NAMALWA (cell line): ENCODE measurements at places on chromosomes 1 and 21.

- DNase-seq = no peak
Observed at GRCh38 chr1:9843576-9843945, 19.8 kb upstream of the CLSTN1 start.

- no peak for DNase-seq
Observed at GRCh38 chr1:223710179-223711133, 1.9 kb upstream of the CAPN2 start.

DNA sequence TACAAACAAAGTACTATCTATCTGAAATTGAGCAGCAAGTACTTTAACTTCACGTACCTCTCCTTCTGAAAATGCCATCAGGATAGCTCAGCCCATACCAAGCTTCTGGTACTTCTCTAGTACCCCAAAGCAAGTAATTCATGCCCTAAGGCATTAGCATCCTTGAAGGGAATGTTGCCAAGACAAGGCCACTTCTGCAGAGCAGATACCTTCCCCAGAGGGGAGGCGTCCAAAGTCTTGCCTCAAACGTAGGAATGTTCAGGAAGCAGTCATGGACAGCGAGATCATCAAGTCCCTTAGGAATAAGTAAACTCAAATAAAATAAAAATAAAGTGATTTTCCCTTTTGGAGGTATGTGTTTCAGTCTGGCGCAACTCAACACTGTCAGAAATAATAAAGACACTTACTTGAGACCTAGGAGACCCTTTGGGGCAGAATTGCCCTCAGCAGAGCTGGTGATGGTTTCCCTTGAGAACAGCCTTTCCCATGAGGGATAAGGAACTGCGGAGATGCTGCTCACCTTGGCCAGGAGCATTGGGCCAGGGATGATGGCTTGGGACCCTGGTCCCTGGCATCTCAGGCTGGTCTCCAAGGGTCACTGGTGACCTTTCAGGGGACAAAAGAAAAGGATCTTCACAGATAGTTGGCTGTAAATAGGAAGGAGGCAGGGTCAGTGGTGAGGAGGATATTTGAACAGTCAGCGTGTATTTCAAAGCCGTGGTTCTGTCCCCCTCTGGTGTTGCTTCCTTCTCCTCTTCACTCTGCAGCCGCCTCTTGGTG, 522.9 kb downstream of the KIF26B start:
- DNase-seq = no peak

GRCh38 chr1:29299446-29299845, 63.1 kb downstream of the PTPRU start:
- DNase-seq = no peak

- peak; percentile 30 for DNase-seq
Observed at GRCh38 chr1:54768093-54768492, 3.8 kb upstream of the PARS2 start.

DNA sequence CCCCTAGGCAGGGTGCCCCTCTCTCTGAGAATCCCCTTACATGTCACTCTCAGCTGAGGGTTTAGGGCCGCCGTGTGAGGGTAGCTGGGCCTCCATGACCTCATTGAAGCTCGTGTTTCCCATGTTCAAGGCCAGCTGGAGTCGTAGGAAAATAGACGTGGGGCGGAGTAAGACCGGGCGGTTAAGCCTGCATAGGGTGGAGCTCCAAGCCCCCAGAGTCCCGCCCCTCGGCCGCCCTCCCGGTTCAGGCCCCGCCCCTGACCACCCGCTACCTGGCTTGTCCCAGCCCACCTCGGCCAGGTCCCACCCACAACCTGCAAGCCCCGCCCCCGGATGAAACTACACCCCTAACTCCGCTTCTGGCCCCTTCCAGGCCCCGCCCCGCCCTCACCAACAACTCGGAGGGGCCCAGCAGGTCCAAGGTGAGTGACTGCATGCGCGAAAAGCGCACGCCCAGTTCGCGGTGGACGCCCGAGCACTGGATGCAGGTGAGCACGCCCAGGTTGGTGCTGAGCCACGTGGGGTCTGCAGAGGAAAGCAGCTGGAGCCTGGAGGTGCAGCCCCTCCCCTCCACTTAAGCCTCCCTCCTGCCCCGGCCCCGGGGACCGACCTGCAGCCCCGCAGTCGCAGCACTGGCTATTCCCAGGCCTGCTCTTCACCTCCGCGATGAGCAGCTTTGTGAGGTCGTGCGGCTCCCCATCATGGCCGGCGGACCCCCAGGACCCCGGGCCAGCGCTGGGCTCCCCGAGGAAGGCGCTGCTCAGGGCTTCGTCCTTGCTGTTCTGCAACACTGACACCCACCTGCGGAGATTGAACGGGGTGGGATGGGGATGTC, 12.2 kb upstream of the TCEA3 start:
- DNase-seq = no peak

GRCh38 chr21:38258521-38259485, 2.0 kb downstream of the KCNJ15 start:
- DNase-seq = no peak

- no peak for DNase-seq
Observed at GRCh38 chr1:69639159-69639558, 71.4 kb downstream of the LRRC7 start.

- DNase-seq = no peak
Observed at GRCh38 chr1:46522184-46522968, 29.1 kb downstream of the KNCN start.

- DNase-seq = no peak
Observed at GRCh38 chr1:200435200-200435780, 25.5 kb upstream of the ZNF281 start.

- no peak for DNase-seq
Observed at GRCh38 chr1:185305419-185305818, 11.6 kb downstream of the IVNS1ABP start.

DNA sequence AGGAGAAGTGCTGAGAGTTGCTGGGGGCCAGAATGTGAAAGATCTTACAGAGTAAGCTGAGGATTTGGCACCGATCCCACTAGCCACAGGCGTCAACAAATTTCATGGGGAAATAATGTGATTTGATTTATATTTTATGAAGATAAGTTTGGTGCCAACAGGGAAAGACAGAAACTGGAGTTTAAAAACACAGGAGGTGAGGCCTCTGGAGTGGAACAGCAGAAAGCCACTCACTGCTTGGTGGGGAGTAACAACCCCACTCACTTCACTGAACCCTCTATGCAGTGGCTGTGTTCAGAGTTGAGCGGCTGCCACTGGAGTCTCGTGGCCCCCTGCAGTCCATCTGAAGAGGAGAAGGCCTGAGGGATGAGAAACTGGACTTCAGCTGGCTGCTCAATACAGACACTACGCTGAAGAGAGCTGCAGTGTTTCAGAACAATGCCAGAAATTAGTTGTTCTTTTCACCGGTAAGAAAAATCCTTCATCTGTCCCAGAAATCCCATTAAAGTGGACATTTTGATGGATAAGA, 48.0 kb upstream of the RXRG start:
- DNase-seq = no peak

DNA sequence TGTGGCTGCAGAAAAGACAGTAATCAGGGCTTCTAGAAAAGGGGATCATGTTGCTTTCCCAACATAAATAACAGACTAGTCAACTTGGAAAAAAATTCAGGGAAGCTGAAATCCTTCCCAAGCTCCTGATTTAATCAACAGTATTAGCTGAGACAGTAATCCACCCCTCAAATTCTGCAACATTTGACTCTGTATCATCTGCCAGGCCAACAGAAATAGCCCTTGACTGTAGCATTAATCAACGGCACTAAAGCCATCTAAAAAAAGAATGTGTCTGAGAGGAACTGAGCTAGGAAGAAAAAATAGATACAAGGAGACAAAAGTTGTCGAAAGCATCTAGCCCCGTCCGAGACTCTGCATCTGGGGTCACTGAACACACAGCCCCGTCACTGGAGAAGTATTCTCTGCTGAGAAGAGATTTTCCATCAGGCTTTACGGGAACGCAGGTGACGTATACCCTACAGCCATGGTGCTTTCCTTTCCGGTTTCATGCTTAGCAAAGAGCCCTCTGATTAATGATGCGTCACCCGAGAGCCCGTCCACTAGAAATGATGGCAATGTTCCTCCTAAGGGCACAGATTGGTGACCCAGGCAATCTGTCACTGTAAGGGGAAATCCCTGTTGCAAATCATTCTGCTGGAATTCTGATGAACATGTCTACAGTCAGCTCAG, 42.1 kb upstream of the TP53BP2 start:
- DNase-seq = no peak

DNA sequence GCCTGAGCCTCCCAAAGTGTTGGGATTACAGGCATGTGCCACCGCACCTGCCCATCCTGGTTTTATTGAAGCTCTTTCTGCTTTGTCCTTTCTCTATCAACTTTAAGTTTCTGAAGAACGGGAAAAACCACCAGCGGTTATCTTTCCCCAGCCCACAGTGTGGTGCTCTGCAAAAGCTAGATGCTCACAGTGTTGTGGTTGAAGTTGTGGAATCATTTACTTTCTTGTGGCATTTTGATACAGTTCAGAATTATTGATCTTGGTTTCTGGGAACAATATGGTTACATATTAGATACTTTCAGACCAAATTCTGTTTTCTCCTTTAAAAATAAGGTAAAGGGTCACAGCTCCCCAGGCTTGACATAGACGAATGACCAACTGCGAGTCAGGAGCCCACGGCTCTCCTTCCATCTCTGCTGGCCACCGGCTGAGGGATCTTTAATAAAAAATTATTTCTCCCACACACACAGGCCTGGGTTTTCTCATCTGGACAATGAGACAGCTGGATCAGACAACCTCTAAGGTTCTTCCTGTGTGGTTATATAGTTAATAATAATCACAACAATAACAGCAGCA, 385.3 kb downstream of the SETD4 start:
- no peak for DNase-seq

GRCh38 chr1:173152598-173152997, 54.5 kb downstream of the TNFSF4 start:
- no peak for DNase-seq

DNA sequence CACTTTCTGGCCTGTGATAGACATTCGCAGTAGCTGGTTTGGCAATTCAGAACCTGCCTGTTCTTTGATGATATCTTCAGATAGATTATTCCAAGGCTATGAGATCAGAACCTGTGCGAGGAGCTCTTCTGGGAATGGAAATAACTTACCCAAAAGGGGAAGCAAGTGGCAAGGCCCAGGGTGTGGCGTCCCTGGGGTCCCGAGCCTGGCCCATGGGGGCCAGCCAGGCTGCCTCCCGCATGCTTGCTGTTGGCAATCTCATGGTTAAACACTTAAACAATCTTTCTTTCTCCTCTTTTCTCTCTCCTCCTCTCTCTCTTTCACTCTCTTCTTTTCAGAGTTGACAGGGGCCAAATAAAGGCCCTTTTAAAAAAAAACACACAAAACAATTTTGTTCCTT, 108.1 kb downstream of the RNF220 start:
- DNase-seq = no peak

DNA sequence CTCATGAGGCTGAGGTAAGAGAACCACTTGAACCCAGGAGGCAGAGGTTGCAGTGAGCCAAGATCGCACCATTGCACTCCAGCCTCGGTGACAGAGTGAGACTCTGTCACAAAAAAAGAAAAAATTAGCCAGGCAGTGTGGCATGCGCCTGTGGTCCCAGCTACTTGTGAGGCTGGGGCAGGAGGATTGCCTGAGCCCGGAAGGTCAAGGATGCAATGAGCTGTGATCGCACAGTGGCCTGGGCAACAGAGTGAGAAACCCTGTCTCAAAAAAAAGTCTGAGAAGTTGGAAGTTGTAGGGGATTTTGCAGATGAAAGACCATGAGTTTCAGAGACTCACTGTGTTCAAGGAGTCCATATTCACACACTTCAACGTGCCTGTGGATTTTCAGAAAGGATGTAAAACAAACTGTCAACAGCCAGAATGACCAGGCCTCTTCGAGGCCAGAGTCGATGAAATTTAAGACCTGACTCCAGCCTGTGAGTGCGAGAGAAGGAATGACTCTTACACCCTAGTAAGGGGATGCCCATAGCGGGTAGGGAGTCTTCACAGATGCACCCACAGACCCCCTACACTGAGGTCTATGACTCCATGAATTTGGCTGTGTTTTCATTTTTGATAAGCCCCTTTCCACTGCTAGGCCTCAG, 2.2 kb downstream of the S100A13 start:
- DNase-seq = no peak

- DNase-seq = no peak
Observed at GRCh38 chr1:223755992-223756775, 43.8 kb downstream of the CAPN2 start.

DNA sequence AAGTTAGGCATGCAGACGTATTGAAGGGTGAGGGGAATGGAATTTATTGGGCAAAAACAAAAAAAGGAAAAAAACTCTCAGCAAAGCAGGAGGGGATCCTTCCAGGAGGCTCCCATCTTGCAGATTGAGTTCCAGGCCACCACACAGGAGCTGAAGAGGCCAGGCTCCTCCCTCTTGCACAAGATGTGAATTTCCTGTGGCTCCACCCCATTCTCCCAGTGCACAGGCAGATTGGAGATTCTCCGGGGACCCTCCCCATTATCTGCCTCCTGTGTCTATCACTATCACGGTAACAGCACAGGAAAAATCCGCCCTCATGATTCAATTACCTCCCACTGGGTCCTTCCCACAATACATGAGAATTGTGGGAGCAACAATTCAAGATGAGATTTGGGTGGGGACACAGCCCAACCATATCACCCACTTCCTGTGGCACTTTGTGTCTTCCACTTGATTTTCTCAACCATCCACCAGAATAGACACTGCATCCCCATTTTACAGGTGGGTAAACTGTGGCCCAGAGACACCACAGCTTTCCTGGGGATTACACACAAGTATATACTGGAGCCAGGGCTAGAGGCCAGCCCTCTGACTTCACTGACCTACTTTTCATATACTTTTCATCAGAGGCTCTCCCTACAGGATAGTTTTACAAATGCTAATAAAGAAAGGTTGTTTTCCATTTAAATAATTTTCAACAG, 18.9 kb upstream of the COL6A1 start:
- no peak for DNase-seq

- DNase-seq = peak; percentile 70
Observed at GRCh38 chr21:37461479-37461878, 94.9 kb downstream of the DYRK1A start.

GRCh38 chr1:107140703-107141490, at the start of gene NTNG1:
Gene NTNG1 (plus strand): TSS chr1:107141039.
- DNase-seq = no peak
